Thoracic aorta (tissue), 2 donors: ENCODE measurements at places on chromosomes 1 and 21.

- no peak for DNase-seq
Measured at GRCh38 chr1:170620164-170620563, 43.8 kb upstream of the PRRX1 start.

DNA sequence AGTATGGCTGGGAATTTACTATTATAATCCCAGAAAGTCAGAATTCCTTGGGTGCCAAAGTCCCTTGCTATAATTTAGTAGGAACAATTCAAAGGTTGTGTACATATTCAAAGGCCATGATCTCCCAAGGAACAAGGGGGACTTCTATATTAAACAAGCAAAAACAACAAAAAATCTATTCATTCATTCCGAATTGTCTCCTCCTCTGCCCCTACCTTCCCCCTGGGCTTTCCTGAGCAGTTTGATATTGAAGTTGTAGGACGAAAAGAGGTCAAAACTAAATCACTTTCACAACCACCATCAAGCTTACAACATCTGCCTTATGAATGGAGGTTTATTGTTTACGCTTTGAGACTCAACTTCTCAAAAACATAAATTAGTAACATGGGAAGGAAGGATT is 35.3 kb upstream of the SOD1 start:
- no peak for DNase-seq

- no peak for DNase-seq
Measured at GRCh38 chr1:118155106-118155505, 29.9 kb downstream of the SPAG17 start.

- no peak for DNase-seq
Measured at GRCh38 chr1:11550664-11551283, 71.8 kb downstream of the DISP3 start.

GRCh38 chr1:150613061-150613920 is 16.1 kb downstream of the ENSA start:
- DNase-seq, result peak; percentile 40

- DNase-seq, result no peak
Measured at GRCh38 chr1:204688007-204688406, 2.5 kb upstream of the LRRN2 start.

DNA sequence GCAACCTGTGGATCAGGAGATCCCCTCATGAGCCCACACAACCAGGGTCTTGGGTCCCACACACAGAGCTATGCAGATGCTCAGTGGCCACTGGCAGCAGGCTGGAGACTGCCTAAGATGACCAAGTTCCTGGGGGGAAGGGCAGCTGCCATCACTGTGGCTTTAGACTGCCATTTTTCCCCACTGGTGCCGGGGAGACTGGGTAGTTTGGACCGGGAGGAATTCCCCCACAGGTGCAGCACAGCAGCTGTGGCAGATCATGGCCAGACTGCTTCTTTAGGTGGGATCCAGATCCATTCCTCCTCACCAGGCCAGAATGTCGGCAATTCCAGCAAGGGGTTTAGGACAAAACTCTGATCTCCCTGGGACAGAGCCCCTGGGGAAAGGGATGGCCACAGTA is 45.7 kb upstream of the HIVEP3 start:
- no peak for DNase-seq

DNA sequence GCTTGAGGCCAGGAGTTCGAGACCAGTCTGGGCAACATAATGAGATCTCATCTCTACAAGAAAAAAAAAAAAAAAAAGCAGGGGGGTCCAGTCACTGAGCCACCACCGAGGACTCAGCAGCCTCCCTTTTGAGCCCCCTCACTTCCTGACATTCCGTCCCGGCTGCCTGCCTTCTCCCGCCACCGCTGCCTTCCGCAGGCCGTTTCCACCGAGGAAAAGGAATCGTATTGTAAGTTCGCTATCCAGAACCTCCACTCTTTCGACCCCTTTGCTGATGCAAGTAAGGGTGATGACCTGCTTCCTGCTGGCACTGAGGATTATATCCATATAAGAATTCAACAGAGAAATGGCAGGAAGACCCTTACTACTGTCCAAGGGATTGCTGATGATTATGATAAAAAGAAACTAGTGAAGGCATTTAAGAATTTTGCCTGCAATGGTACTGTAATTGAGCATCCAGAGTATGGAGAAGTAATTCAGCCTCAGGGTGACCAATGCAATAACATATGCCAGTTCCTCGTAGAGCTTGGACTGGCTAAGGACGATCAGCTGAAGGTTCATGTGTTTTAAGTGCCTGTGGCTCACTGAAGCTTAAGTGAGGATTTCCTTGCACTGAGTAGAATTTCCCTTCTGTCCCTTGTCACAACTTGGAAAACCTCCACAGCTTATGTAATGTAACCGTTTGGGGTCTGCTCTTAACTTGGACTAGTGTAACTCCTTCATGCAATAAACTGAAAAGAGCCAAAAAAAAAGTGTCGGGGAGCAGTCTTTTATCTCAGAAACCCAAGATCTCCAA is 55.6 kb downstream of the GLUL start:
- DNase-seq, result no peak

DNA sequence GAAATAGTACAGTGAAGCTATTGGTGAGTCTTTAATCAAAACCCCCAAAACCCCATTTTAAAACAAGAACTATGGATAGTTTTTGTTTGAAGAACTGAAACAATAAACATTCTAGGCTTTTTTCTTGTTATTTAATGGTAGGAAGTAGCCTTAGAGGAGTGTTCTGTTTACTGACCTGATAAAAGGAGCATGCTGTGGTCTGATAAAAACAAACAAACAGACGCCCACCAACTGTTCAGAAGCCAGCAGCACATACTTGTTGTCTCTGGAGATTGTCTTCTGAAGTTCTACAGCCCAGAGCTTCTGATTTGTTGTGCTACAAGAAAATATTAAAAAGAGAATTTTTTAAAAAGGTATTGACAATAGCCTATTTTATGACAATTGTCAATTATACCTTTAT is 54.1 kb upstream of the CFAP298 start:
- DNase-seq, result no peak

DNA sequence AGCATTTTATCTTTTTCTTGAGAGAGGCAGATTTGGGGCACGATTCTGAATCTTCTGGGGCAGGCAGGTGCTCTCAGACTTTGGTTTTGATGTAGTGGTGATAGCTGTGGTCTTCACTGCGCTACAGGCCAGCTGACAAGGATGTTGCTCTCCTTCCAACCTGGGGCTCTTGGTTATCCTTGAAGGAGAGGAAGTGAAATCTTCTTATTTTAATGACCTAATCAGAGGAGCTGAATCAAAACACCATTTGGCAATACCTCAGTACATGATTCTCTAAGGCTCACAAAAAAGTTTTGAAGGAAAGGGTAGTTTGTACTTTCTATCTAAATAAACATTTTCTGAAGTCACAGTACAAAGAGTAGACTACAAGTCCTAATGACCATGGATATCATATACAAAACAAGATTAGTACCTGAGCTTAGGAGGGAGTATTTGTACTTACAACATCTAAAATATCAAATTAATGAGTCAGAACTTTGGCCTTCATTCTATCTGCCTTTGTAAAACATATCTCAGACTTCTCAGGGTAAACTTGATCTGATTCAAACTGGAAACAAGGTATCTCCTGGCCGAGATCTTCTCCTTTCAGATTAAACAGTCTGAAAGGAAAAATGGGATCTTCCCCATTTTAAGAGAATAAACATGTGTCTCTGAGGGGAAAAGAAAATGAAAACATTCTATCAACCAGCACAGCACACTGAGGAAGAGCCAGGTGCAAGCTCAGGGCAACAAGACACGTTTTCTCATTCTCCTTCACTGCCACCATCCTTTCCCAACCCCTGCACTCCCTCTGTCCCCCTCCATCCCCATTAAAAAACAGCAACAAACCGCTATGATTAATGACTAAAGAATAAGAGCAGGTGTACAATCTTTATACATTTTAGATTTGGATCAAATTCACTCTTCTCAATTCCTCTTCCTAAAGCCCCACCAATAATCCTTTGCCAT is 69.2 kb downstream of the SH3GLB1 start:
- no peak for DNase-seq

GRCh38 chr1:89607586-89608318 is 25.2 kb upstream of the LRRC8C start:
- no peak for DNase-seq

DNA sequence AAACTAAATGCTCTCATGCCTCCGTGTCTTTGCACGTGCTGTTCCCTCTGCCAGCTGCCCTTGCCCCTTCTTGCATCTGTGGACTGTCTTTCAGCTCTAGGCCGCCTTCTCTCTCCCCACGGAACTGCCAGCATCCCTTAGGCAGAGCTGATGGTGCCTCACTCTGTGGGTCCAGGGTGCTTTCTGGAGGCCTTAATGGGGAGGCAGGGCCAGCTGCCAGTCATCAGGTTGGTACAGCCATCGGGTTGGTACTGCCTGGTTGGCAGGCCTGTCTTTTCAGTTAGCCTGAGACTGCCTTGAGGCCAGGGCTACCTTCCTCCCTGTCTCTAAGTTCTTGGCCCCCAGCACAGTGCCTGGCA is 61.4 kb upstream of the TARBP1 start:
- no peak for DNase-seq
